Mesendoderm (in vitro differentiated cells): ENCODE measurements at places on chromosomes 1 and 21.

DNA sequence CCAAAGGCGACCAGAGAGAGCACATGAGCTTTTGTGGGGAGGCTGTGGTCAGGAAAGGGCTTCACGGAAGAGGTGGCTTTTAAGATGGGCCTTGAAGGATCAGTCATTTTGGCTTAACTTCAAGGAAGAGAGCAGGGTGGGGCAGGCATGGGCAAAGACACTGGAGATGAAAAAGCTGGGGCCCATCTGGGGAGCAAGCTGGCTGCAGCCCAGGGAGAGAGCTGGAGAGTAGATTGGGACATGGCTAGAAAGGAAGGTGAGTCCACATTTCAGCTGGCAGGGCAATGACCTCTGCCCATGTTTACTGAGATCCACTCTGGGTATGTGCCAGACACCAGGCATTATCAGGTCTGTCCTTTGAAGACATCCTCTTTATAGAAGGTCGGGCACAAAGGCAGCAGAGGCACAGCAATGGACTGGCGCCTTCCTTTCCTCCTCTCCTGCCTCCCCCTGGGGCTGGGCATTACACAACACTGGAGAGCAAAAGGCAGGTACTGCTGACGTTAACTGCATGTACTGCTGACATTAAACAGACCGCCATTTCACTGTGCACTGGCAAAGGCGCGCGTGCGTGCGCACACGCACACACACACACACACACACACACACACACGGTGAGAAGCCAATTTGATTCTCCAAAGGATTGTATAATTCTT lies 2.2 kb upstream of the UBXN10 start:
- no peak for DNase-seq

- no peak for DNase-seq
Measured at GRCh38 chr1:116704278-116704677, 36.7 kb upstream of the IGSF3 start.

DNA sequence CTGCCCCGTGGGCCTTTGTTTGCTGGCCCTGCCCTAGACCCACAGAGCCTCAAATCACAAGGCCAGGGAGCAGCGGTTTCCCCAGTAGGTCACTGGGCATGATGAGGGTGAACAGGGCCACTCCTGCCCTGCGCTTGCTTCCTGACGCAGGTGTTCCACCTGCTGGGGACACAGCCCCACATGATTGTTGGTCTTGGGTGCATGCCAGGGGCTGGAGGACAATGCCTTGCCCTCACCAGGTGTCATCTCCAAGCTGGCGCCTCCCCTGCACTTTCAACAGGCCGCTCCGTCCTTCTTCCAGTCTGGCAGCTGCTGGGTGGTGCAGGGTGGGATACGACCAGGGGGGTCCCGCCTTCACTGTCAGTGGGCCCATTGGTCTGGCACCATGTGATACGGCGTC lies 24.3 kb downstream of the IL10RB start:
- no peak for DNase-seq

GRCh38 chr1:221991221-221991620 lies 249.3 kb upstream of the DUSP10 start:
- no peak for DNase-seq

DNA sequence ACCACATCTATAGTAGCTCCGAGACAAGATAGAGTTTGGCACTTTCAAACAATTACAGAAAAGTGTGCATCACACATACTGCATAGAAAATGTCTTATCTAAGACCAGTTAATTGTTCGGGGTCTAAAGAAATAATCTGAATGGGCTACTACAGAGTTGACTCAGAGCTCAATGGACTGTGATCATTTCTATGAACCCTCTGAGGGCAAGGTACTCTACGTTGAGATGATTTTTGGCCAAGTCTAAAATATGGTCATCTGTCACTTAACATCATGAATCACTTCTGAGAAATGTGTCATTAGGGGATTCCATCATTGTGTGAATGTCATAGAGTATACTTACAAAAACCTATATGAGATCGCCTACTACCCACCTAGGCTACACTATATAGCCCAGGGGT lies 123.5 kb downstream of the SLC44A5 start:
- no peak for DNase-seq

DNA sequence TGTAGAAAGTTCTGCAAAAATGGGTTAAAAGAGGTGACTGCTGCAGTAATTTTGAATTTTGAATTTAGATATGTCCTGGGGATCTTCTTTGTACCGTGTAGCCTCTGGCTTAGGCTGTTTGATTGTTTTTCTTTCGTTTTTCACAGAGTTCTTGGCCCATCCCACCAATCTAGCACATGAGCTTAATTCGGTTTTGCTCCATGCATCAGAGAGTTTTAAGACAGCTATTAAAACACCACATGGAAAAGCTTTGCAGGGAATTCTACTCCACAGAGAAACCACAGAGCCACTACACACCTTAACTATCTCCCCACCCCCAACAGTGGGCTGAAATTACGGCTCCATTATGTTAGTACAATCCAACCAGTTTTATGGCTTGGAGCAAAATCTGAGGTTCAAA lies 25.5 kb downstream of the SPAG17 start:
- no peak for DNase-seq

- no peak for DNase-seq
Measured at GRCh38 chr1:53987880-53988279, 30.1 kb downstream of the LDLRAD1 start.

DNA sequence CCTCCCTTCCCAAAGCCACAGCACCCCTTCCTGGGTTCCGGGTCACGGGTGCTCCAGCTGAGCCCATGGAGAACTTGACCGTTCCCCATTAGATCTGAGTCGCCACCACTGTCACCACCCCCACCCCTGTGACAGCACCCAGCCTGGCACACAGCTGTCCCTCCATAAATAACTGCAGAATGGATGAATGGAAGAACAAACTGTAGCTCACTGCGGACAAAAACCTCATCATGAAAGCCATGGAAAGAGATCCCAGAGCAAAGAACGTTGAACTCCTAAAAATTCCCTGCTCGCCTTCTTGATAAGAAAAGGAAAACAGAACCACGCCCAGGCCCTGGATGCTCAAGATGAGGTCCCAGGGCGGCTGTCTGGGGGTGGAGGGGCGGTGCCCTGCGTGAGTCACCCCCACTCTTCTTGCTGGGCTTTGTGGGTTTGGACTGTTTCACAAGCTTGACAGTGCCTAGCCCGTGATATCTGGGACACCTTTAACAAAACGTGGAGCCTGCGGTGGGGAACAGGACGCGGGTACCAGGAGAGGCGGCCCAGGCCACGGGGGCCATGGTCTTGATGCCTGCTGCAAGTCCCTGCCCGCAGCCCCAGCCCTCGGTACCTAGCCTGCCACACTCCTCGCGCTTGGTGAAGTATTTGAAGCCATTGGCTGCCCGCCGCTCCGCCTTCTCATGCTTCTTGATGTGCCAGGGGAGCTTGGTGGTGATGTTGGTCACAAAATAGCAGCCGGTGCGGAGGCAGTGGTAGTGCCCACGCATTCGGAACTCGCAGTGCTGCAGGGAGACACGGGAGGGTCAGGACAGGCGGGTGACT lies 151.9 kb downstream of the CASZ1 start:
- no peak for DNase-seq

DNA sequence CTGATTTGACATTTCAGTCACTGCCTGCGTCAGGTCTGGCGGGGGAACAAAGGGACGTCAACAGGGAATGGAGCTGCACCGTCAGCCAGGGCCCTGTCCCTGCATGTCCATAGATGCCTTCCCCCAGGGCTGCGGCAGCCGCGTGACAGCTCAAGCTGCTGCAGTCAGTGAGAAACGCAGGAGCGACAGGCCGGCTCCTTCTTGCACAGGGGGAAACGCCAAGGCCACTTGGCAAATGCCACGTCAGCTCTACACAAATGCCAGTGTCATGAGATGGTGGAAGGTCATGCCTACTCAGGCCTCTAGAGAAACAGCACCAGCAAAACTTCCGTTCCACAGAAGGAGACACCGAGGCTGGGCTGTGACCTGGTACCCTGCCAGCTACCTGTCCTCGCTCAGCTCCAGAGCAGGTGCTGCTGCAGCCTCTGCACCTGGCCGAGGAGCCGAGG lies 37.7 kb downstream of the SYF2 start:
- DNase-seq, result no peak

DNA sequence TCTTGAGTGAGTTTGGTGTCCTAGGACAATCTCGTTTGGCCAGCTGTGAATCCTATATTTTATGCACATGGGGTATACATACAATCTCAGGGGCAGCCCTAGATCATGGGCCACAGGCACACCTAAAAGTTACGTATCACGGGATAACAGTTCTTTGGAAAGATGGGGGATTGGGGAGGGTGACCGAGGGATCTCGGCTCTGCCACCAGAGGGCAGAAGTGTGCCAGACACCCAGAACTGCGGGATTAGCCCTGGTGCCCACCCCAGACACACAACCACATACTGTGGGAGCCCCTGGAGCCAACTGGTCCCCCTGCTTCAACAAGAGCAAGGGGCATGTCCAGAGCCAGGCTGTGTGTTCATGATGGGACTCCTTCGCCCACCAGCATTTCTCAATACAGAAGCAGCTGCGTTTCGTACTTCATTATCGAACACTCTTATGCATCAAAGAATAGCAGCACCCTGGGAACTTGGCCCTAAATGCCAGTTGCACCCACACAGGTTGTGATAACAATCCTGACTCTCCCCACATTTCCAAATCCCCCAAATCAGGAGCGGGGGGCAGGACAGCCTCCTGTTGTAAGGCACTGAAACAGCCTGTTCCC lies 37.4 kb downstream of the TMCO4 start:
- peak; percentile 46 for DNase-seq

DNA sequence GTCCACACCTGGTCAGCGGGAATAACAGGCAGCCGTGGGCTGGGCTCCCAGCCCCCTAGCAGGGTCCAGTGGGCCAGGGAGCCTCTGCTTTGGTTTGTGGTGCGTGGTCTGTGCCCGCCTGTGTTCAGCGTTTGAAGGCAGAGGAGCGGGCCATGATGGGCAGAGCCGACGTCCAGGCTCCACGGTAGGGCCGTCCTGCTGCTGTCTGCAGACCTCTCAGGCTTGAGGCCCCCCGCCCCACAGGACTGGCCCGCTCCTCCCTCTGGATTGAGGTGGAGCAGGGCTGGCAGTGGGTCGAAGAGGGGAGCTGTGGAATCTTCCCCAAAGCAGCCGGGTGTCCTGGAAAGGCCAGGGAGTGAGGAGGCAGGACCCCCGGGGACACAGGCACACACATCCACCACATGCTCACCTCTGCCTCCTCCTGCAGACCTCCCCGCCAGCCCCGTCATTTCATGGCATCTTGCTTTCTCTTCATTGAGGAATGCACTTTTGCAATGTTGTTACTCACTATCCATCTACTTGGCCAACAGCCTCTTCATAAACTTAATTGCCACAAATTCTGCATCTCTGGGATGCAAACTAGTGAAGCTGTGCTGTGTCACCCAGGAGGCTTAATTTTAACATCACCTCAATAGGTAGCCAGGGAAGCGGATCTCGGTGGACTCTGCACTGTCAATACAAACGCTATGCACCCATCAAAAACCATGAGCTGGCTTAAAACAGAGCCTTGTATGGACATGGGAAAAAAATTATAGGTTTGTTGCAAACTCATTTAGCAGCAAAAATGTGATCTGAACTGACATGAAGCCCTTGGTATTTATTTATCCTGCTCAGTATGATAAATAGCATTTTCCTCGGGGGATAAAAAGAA lies 85.9 kb downstream of the PDE9A start:
- DNase-seq, result no peak

DNA sequence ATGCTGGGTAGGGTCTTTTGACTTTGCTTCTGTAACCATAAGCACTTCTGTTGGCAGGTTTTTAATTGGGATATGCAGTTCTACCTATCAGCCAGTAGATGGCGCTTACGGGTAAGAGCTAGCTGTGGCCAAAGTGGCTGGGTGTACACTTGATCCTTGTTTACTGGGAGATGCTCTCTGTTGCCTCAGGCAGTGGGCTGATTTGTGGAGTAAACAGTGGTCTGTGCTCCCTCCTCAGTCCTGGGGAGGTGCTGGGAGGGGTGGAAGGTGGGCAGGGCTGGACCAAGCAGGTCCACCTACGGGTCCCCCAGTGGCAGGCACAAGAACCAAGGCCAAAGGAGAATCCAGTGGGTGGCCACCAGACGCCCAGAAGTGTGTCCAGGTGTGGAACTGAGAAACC lies 43.4 kb downstream of the RALGPS2 start:
- DNase-seq, result peak; percentile 66

DNA sequence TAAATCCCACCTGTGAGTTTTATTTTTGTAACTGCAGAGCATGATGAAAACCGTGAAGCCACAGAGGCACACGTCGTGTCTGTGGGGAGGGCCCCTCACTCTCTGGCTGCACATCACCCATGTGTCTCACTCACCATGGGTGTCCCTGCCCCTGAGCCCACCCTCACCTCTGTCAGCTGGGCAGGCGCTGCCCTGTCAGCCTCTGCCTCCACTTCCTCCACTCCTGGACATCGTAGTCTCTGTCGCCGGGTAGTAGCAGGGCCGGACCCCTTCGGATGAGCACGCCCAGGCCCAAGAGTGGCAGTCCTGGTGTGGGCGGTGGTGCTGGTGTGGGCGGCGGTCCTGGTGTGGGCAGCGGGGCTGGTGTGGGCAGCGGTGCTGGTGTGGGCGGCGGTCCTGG lies 37.3 kb downstream of the COL18A1 start:
- DNase-seq, result no peak

GRCh38 chr1:26164036-26164860 lies 4.5 kb downstream of the C1orf232 start:
- peak; percentile 80 for DNase-seq

- DNase-seq, result no peak
Measured at GRCh38 chr1:151705753-151706463, 10.7 kb downstream of the CELF3 start.

GRCh38 chr1:66464351-66464750 lies 69.6 kb upstream of the SGIP1 start:
- DNase-seq, result no peak

DNA sequence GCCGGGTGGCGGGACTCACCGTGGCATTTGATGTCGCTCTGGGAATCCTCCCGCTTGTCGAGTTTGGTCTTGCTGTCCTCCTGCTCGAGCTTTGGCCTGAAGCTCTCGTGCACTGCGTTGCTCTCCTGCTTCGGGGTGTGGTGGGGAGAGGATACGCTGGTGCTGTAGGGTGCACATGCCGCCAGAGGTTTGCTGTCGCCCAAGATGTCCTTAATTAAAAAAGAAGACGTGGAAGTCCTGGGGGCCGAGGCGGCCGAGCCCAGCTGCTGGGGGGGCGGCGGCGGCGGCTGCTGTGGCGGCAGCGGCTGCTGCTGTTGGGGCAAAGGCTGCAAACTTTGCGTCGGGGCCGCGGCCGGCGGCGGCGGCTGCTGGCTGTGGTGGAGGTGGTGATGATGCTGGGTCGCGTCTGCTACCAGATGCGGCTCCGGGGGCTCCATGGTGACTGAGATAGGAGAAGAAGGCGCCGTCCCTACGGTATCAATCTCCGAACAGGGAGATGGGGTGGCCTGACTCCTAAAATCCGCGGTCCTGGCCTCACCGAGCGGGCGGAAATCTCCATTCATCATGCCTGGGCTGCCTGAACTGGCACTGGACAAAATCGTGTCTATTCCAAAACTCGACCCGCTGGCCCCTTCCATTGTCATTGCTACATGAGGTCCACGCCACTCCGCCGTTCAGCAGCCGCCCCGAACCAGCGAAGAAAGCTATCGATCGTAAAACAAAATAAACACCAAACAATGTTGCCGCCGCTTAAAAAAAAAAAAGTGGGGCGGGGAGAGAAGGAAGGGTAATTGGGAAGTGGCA lies at the start of gene BARHL2:
TSS of gene BARHL2 (minus strand) at position 751 of the 804 bp plus-strand sequence. CDS start at position 644, 107 bp downstream.
- DNase-seq, result peak; percentile 58
